ENCODE measurements at places on chromosomes 4 and X.
A peak's percentile ranks its signal among the peaks of the same experiment; 100 is the strongest.

- no peak for DNase-seq
Measured at GRCh38 chr4:5968246-5968645, 50.0 kb downstream of the C4orf50 start.

GRCh38 chrX:140572724-140573123 lies 67.9 kb upstream of the SOX3 start:
- DNase-seq, result peak; percentile 17

DNA sequence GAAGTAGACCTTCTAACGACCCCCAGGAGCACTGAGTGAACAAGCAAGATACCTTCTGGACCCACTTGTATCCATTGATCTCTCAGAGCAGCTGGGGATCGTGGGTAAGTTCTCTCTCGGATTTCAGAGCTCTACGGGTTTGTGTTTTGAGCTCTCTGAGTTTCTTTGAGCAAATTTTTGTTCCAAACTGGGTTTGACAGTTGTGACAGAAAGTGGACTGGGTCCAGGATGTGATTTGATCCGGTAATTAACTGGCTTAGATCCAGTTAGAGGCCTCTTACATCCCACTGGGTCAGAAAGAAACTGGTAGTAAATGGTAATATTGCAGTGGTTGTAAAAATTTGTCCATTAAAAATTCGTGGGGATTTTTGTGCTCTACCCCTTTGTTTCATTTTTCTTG lies 459.2 kb downstream of the INPP4B start:
- DNase-seq, result no peak

- no peak for DNase-seq
Measured at GRCh38 chrX:72609313-72609712, 36.7 kb upstream of the HDAC8 start.

GRCh38 chr4:110198049-110198434 lies 373 bp downstream of the ELOVL6 start:
- peak; percentile 2 for DNase-seq

DNA sequence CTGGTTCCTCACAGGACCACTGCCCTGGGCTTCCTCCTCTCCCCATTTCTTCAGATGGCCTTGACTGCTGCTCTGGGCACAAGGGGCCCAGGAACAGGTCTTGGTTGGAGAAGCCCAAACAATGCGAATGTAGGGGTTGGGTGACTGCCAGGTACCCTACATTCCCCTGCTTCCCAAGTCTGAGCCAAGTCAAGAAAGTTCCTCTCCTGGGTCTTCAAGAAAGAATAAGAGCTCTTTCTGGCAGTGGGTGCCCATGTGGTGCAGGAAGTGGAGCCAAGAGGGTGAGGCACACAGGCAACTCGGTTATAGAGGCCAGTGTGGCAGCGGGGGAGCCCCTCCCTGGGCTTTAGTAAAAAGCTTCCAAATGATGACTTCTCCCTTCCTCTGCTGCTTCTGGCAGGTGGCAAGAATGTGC lies 2.7 kb downstream of the SLC34A2 start:
- DNase-seq, result no peak

DNA sequence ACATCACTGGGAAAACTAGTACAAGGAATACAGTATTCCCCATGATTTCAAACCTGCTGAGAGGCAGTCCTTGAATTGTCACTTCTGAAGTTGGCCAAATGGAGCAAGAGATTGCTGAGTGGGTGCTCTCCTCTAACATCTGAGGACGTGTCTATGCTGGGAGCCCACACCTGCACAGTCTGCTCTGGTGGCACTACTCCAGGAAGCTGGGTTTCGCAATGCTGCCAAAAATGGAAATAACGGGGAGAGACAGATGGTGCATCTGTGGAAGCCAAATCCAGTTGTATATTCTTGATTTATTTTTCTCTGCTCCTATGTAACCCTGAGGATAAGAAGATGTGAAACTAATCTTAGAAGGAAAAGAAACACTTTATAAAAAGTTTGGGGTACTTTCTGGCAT lies 240.1 kb upstream of the CTSO start:
- DNase-seq, result no peak

DNA sequence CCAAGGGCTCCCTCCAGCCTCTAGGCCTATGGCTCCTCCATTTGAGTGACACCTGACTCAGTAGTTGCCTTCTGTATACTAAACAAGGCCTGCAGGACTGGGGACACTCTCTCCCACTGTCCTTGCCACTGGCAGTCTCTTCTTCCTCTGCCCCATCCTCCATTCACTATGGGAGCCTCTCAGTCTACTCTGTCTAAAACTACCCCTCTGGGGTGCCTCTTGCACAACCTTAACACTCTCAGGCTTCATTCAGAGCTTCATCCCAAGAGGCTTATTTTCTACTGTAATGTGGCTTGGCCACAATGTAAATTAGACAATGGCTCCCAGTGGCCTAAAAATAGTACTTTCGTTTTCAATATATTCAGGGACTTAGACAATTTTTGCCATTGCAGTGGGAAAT lies 133.0 kb downstream of the ZC4H2 start:
- DNase-seq, result no peak

DNA sequence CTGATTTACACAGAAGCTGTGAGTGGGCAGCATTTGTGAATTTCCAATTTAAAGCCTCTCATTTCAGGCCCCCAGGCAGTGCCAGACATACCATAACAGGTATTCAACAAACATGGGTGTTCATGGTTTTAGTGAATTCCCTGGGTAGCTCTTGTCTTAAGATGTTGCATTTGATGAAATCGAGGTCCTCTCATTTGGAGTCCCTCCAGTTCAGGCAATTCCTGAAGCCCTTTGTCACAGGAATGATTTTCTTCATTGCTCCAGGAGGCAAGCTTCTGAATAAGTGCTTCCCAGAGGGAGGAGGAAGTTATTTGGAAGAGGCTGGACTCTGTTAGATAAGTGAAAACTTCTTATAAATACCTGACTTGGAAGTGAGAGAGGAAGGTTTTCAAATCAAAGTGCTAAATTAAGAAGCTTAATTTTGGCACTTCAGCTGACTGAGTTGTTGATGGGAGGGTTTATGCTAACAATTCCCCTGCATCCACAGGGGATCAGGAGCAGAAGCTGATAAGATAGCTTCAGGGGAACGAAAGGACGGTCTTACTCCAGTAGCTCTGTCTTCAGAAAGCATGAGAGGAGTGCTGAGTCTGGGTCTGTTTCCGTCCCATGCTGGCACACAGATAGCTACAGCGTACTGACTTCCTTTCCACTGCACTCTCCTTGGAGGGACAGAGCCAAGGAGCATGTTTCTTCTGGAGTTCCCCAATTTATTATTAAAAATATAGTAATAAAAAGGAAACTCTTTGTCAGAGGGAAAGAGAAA lies 543.1 kb downstream of the GBA3 start:
- DNase-seq, result no peak

DNA sequence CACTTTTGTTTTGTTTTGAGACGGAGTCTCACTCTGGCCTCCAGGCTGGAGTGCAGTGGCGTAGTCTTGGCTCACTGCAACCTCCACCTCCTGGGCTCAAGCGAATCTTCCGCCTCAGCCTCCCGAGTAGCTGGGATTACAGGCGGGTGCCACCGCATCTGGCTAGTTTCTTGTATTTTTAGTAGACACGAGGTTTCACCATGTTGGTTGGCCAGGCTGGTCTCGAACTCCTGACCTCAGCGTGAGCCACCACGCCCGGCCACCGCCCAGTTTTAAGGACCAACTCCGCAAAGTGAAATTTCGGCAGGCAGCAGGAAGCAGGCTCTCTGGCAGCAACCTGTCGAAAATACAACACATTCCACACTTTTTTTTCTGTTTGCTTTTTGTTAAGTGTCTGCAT lies 13.4 kb downstream of the DHRSX start:
- DNase-seq, result no peak

DNA sequence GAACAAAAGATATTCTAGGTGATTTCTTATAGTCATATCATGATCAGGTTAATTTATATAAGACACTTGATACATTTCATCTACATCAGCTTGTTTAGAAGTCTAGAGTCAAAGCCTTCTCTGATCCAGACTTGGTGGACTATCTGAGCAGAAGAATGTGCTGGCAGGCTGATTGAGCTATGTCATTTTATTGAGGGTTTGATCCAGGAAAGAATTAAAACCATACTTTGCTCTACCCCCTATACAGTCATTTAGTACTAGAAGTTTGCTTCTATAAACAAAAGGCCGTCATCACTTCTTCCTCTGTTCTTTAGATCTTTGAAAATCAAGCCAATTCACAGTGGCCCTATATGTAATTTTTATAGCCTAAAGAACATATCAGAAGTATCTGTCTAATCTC lies 173.1 kb upstream of the PITX2 start:
- DNase-seq, result no peak

DNA sequence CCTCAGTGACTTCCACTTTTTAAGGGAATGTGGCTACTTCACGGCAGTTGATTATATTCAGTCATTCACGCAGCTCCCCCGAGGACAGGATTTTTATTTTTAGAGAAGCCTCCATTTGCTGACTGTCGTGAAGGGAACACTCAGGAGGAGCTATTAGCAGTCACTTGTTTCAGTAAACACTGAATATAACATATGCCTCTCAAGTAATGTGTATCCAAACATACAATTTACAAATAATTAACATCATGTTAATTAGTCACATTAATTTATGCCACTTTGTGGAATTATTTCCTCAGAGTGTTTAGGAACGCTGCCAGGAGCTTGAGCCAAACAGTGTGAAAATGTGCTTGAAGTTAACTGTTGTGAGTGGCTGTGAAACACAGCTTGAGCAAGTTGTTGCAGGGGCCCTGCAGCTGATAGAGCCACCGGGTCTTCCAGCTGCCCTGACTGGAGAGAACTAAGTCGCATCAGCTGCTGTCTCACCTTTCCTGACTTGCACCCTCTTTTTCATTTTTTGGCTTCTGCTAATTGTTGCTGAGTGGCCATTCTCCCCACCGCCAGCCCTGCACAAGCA lies 245.6 kb downstream of the LDB2 start:
- DNase-seq, result no peak

DNA sequence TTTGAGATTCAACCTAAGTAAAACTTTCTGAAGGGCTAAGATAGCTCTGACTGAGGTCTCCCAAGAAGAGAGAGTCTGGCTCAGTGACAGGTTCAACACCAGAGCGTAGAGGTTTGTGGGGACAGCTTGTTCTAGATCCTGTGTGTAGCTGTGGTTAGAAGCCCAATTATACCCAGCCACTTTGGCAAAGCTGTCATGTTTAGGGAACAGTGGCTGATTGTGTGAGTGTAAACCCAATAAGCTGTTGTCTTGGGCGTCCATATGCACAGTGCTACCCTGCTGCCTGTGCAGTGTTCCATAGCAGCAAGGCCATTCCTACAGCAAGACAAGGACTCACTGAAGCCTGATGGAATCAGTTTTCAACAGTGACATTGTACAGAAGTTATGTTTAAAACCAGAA lies 11.2 kb upstream of the SCRG1 start:
- DNase-seq, result no peak

GRCh38 chr4:37522996-37523395 lies 163.2 kb downstream of the RELL1 start:
- DNase-seq, result no peak

DNA sequence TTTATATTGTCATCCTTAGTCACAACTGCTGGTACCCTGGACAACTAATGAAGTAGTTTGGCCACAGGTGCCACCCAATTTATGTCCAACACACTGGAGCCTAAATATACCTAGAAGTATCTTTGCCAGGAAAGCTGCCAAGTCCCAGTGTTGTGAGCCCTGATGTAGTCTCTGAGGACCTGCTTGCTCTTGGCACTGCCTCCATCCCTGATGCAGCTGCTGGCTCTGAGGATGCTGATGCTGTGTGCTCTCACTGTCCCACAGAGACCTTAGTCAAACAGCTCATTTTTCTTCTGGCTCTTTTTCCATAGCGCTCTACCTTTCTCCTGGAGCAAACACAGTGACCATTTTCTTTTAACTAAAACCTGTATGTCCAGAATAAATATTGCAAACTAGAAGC lies 1535.4 kb upstream of the ADGRL3 start:
- no peak for DNase-seq

DNA sequence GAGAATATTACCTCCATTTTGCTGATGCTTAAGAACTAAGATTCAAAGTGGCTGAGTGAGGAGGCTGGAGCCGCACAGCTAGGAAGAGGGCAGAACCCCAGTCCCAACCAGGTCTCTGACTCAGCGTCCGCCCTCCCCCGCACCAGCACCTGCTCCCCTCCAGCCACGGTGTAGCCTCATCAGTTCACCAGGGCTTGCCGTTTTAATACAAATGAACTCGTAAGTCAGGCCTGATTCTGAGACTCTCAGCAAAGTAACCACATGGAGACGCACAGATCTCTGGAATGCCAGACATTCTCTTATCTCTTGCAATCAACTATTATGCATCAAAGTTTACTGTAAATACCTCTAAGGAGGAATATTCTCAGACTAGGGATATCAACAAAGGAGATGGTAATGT lies 52.4 kb downstream of the ENPP6 start:
- no peak for DNase-seq

GRCh38 chr4:117699595-117699994 lies 334.7 kb upstream of the NDST3 start:
- DNase-seq, result no peak

- DNase-seq, result no peak
Measured at GRCh38 chr4:103156106-103156505, 42.0 kb downstream of the CENPE start.

- DNase-seq, result no peak
Measured at GRCh38 chr4:75172551-75172950, 239.6 kb downstream of the PARM1 start.

GRCh38 chrX:130091980-130092522 lies 18.2 kb downstream of the ELF4 start:
- DNase-seq, result no peak

- DNase-seq, result no peak
Measured at GRCh38 chr4:7138223-7139166, 53.8 kb upstream of the SORCS2 start.

GRCh38 chr4:73883306-73883705 lies 14.1 kb downstream of the CXCL1 start:
- no peak for DNase-seq

GRCh38 chr4:76674983-76675382 lies 223.0 kb downstream of the SOWAHB start:
- DNase-seq, result peak; percentile 73

- DNase-seq, result no peak
Measured at GRCh38 chr4:149723065-149723464, 92.6 kb downstream of the IQCM start.

- no peak for DNase-seq
Measured at GRCh38 chrX:41189156-41189555, 103.9 kb downstream of the USP9X start.

GRCh38 chr4:177802661-177803060 lies 360.4 kb upstream of the AGA start:
- DNase-seq, result no peak

GRCh38 chr4:123777373-123777772 lies 380.8 kb downstream of the SPRY1 start:
- no peak for DNase-seq

- no peak for DNase-seq
Measured at GRCh38 chr4:41643331-41643730, 105.2 kb downstream of the PHOX2B start.

- DNase-seq, result no peak
Measured at GRCh38 chr4:61273233-61273632, 73.1 kb downstream of the ADGRL3 start.

DNA sequence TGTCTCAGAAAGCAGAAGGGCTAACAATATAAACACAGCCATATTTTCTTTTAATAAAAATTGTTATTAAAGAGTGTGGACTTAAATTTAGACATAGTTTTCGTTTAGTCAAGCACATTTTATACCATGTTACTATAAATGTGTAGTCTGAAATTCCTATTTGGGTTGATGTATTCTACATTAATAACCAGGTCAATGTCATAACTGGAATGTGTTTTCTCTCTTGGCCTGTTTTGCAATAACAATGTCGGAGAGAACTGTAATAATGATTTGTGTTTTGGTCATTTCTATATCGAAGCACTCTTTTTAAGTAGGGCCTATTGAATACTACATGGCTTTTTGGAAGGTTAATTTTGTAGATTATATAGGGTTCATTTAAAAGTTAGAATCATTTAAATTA lies 5.5 kb downstream of the USO1 start:
- no peak for DNase-seq
